Ascending aorta (tissue), 2 donors: ENCODE measurements at places on chromosomes 5 and 9.

DNA sequence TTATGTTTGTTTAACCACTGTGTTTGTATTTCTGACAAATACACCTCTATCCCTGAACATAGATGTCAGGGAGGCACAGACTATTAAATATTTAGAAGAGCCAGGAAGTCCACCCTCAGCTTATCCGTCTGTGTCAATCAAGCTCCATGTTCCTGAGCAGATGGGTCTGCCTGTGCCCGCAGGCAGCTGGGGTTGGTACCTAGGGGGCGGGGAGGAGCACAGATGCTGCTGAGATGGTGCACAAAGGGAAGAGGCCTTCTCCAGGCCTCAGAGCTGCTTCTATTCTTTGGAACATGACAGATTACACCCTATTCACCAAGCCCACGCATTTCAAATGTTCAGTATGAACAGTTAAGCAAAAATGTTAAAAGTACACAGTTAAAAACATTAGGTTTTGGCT, 142.1 kb downstream of the EPB41L4A start:
- no peaks in the 10 kb centered on the region for H3K36me3 ChIP-seq
- DNase-seq = no peak
- no peaks in the 10 kb centered on the region for H3K27me3 ChIP-seq

GRCh38 chr9:113481176-113481787, 17.8 kb downstream of the RGS3 start:
- no peaks in the 10 kb centered on the region for H3K27me3 ChIP-seq
- H3K27ac ChIP-seq = peak overlapping the region; percentile 97
- peaks cover 9% of the 10 kb centered on the region for H3K4me1 ChIP-seq
- H3K4me3 ChIP-seq = no peak overlapping the region
- peak; percentile 55 for DNase-seq

- no peak overlapping the region for H3K4me3 ChIP-seq
- H3K27me3 ChIP-seq = no peaks in the 10 kb centered on the region
- no peak for DNase-seq
- no peaks in the 10 kb centered on the region for H3K36me3 ChIP-seq
- H3K4me1 ChIP-seq = no peaks in the 10 kb centered on the region
These were observed 124.7 kb upstream of the LIFR start for GRCh38 chr5:38681029-38681706.

- no peaks in the 10 kb centered on the region for H3K4me1 ChIP-seq
- no peaks in the 10 kb centered on the region for H3K27me3 ChIP-seq
- DNase-seq = no peak
- no peak overlapping the region for H3K27ac ChIP-seq
These were observed 266.2 kb upstream of the IRX1 start for GRCh38 chr5:3329427-3329826.

DNA sequence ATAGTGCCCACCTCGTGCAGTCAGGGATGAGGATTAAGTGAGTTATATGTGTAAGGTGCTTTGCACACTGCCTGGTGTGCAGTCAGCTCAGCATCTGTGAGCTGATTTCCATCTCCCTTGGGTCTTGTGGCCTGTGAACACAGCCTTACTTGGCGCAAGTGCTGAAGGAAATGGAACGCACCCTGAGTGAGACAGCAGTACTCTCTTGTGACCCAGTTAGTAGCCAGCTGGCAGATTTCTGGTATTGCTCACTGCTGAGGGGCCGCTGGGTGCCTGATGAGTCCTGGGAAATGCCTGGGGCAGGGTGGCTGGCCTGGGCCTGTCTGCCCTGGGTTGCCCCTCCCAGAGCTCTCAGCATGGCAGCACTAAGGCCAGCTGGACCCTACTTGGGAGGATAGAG, 90.9 kb upstream of the BOD1 start:
- H3K27me3 ChIP-seq = no peaks in the 10 kb centered on the region
- peaks cover 11% of the 10 kb centered on the region for H3K4me1 ChIP-seq
- H3K4me3 ChIP-seq = no peak overlapping the region
- peak; percentile 80 for DNase-seq
- H3K27ac ChIP-seq = peak overlapping the region; percentile 29

DNA sequence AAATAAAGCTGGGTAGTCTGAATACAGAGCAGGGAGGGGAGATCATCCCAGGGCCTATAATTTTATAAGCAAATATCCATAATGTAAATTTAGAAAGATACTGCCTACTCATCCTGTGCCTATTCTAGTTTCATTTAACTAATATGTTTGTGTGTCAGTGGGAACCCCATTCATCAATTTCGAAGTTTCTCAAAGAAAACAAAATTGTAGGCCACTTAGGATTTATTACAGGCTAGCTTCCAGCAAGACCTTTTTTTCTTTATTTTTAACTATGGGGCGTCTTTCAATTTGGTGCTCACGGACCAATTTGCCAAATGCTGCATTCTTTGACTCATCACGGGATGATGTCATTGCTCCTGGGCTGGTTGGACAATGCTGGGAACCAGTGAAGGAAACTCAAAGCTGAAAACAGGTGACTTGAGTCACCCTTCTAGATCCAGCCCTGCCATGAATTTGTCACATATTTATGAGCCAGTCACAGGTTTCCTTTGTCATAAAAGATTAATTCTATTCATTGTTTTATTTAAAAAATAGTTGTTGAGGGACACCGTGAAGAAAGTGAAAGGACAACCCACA, 13.4 kb downstream of the PCSK5 start:
- no peak overlapping the region for H3K27ac ChIP-seq
- H3K4me3 ChIP-seq = no peak overlapping the region
- DNase-seq = no peak
- no peaks in the 10 kb centered on the region for H3K36me3 ChIP-seq
- no peaks in the 10 kb centered on the region for H3K27me3 ChIP-seq
- H3K4me1 ChIP-seq = peaks cover 17% of the 10 kb centered on the region

GRCh38 chr5:158940977-158941376, 158.7 kb downstream of the EBF1 start:
- no peak for DNase-seq
- H3K27me3 ChIP-seq = no peaks in the 10 kb centered on the region
- H3K4me1 ChIP-seq = no peaks in the 10 kb centered on the region
- H3K4me3 ChIP-seq = no peak overlapping the region
- no peak overlapping the region for H3K27ac ChIP-seq
- no peaks in the 10 kb centered on the region for H3K36me3 ChIP-seq

GRCh38 chr5:65696892-65697291, 25.0 kb downstream of the SGTB start:
- peaks cover under 1% of the 10 kb centered on the region for H3K36me3 ChIP-seq
- no peaks in the 10 kb centered on the region for H3K27me3 ChIP-seq

GRCh38 chr5:55557123-55557522, 22.4 kb upstream of the PLPP1 start:
- H3K36me3 ChIP-seq = no peaks in the 10 kb centered on the region
- no peaks in the 10 kb centered on the region for H3K4me1 ChIP-seq
- H3K27me3 ChIP-seq = no peaks in the 10 kb centered on the region
- no peak for DNase-seq
- H3K27ac ChIP-seq = no peak overlapping the region
- no peak overlapping the region for H3K4me3 ChIP-seq

GRCh38 chr5:23385036-23385435, 122.4 kb upstream of the PRDM9 start:
- no peak overlapping the region for H3K4me3 ChIP-seq
- DNase-seq = no peak
- H3K4me1 ChIP-seq = no peaks in the 10 kb centered on the region
- H3K27me3 ChIP-seq = no peaks in the 10 kb centered on the region
- no peak overlapping the region for H3K27ac ChIP-seq

DNA sequence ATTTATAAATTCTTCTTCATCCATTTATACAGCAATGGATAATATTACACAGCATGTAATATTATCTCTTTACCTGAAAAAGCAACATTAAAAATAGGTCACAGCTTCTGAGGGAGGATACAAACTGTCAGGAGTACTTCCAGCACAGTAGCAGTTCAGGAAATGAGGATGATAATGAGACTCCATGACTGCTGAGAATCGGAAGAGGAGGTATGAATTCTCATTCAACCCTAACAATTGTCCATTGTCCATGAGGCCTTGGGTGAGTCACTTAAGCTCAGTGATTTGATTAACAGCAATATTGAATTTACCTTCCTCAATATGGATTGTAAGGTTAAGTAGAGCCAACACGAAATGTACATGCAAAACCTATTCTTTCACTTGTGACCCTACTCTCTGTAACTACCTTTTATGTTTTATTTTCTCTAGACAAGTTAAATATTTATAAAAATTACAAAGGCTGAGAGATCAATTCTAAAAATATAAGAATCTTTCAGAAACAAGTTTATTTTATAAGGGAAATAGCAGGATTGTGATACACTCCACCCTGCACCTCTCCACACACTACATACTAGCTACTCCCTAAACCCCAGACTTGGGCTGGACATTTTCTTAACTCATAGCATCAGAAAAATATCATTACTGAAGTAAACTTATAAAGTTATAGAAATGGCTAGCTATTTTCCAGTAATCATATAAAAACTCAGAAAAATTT, 159.1 kb upstream of the ACOT12 start:
- H3K27ac ChIP-seq = no peak overlapping the region
- no peaks in the 10 kb centered on the region for H3K4me1 ChIP-seq
- H3K4me3 ChIP-seq = no peak overlapping the region
- H3K27me3 ChIP-seq = no peaks in the 10 kb centered on the region
- H3K36me3 ChIP-seq = no peaks in the 10 kb centered on the region

- H3K4me1 ChIP-seq = peaks cover 20% of the 10 kb centered on the region
- no peaks in the 10 kb centered on the region for H3K27me3 ChIP-seq
- H3K4me3 ChIP-seq = no peak overlapping the region
- H3K27ac ChIP-seq = peak overlapping the region; percentile 72
- peak; percentile 70 for DNase-seq
- peaks cover 66% of the 10 kb centered on the region for H3K36me3 ChIP-seq
These were observed 28.1 kb downstream of the TMOD1 start for GRCh38 chr9:97529363-97530076.

GRCh38 chr5:180640611-180640860, 8.9 kb downstream of the FLT4 start:
- H3K4me1 ChIP-seq = no peaks in the 10 kb centered on the region
- no peak overlapping the region for H3K4me3 ChIP-seq
- no peaks in the 10 kb centered on the region for H3K36me3 ChIP-seq
- H3K27me3 ChIP-seq = no peaks in the 10 kb centered on the region

DNA sequence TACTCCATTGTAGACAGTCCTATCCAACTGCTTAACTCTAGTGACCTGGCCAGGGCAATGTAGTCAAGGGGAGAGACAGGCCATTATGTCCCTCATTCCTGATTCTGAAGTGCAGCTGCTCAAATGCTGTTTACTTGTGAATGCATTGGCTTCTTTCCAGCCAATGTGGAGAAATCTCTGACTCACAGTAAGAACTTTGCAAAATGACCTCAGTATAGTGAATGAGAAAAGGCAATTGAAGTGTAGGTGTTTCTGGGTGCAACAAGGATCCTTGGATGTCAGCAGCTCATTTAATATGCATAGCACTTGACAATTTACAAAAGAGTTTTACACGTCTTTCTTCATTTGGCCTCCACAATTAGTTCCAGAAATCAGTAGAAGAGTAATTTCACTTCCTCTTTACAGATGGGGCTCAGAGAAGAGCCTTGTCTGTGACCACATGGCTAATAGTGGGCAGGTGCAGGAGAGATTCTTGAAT, 367.2 kb downstream of the OSTF1 start:
- H3K4me3 ChIP-seq = no peak overlapping the region
- no peaks in the 10 kb centered on the region for H3K36me3 ChIP-seq
- no peak for DNase-seq
- H3K27ac ChIP-seq = no peak overlapping the region
- H3K27me3 ChIP-seq = no peaks in the 10 kb centered on the region

- H3K4me3 ChIP-seq = no peak overlapping the region
- no peak for DNase-seq
- H3K4me1 ChIP-seq = no peaks in the 10 kb centered on the region
- H3K27ac ChIP-seq = no peak overlapping the region
- peaks cover 71% of the 10 kb centered on the region for H3K36me3 ChIP-seq
These were observed 14.0 kb downstream of the DDX46 start for GRCh38 chr5:134772461-134773125.

- peaks cover 46% of the 10 kb centered on the region for H3K36me3 ChIP-seq
- H3K4me1 ChIP-seq = no peaks in the 10 kb centered on the region
- DNase-seq = no peak
- H3K4me3 ChIP-seq = no peak overlapping the region
- no peak overlapping the region for H3K27ac ChIP-seq
These were observed 21.3 kb downstream of the RPS6 start for GRCh38 chr9:19358701-19359100.

DNA sequence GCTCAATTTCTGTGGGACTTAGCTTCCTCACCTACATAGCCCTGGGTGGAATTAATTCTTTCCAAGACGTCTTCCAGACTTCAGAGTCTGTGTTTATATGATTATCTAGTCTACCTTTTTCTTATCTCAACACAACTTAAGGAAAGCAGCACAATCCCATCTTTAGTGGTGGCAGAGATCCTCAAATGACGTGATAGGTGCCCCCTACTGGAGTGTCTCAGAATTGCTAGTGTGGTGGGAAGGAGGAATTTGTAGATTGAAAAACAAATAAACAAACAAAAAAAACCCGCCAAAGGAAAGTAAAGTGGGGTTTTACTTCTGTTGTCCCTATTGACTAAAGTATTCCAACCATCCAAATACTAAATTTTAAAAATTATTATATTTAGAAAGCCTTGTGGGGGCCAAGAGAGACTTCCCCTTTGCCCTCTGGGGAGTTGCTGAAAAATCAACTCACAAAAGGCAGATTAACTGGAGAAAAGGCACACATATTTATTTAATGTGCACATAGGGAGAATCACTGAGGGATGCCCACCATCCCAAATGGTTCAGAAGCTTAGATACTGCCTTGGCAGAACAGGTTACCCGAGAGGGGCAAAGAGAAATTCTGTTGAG, 283.3 kb downstream of the TMEM167A start:
- no peak overlapping the region for H3K4me3 ChIP-seq
- H3K36me3 ChIP-seq = no peaks in the 10 kb centered on the region
- H3K27me3 ChIP-seq = no peaks in the 10 kb centered on the region
- no peak overlapping the region for H3K27ac ChIP-seq
- H3K4me1 ChIP-seq = no peaks in the 10 kb centered on the region

DNA sequence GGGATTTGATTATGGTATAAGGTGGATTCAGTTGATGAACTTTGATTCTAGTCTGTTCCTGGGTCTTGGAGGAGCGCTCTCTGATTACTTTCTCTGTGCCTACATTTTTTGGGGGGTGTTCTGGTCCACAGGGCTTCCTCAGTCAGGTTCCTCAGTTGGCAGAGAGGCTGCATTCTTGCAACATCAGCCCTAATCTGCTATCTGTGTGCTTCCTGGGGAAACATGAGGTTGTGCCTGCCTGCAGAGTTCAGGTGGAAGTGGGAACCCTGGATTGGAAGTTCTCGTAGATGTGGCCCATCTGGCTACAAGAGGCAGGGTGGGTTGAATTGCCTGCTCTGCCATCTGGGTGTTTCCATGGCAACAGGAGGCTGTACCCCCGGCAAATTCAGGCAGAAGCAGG, 24.5 kb downstream of the POLK start:
- H3K27me3 ChIP-seq = no peaks in the 10 kb centered on the region
- H3K36me3 ChIP-seq = no peaks in the 10 kb centered on the region
- no peak overlapping the region for H3K27ac ChIP-seq
- no peak for DNase-seq

- peaks cover 24% of the 10 kb centered on the region for H3K36me3 ChIP-seq
- no peak overlapping the region for H3K4me3 ChIP-seq
- H3K27me3 ChIP-seq = no peaks in the 10 kb centered on the region
- H3K4me1 ChIP-seq = no peaks in the 10 kb centered on the region
These were observed 13.4 kb upstream of the LTC4S start for GRCh38 chr5:179780362-179780761.

GRCh38 chr9:98862936-98863335, 55.5 kb downstream of the GALNT12 start:
- no peaks in the 10 kb centered on the region for H3K4me1 ChIP-seq
- H3K27me3 ChIP-seq = no peaks in the 10 kb centered on the region
- no peak for DNase-seq
- H3K27ac ChIP-seq = peak overlapping the region; percentile 29
- no peaks in the 10 kb centered on the region for H3K36me3 ChIP-seq

GRCh38 chr5:121313886-121314285, 537.8 kb upstream of the FTMT start:
- H3K4me3 ChIP-seq = no peak overlapping the region
- no peak overlapping the region for H3K27ac ChIP-seq
- no peak for DNase-seq
- no peaks in the 10 kb centered on the region for H3K4me1 ChIP-seq
